ENCODE measurements at places on chromosomes 3 and 15. TPM values are rescaled to one million over a fixed set of nuclear protein-coding genes. Genes with fewer than 3 reads are reported as not detected.

The FANCD2OS gene
- not detected for polyA plus RNA-seq

The C3orf22 gene
- not detected for polyA plus RNA-seq

The CCR8 gene
- not detected for polyA plus RNA-seq

The RARRES1 gene
- 4.0 TPM for polyA plus RNA-seq

The CYP1A2 gene
- polyA plus RNA-seq, result 0.16 TPM

The TMEM41A gene
- 14.4 TPM for polyA plus RNA-seq

The CCDC54 gene
- 1.7 TPM for polyA plus RNA-seq

The ATP13A5 gene
- polyA plus RNA-seq, result 0.88 TPM

The GXYLT2 gene
- polyA plus RNA-seq, result 24.4 TPM

The LRRIQ4 gene
- polyA plus RNA-seq, result not detected

The SLC12A1 gene
- 0.34 TPM for polyA plus RNA-seq

The STX19 gene
- polyA plus RNA-seq, result 0.17 TPM

The RHCG gene
- 1.3 TPM for polyA plus RNA-seq

The CPN2 gene
- not detected for polyA plus RNA-seq

The DLL4 gene
- 11.3 TPM for polyA plus RNA-seq

The CEP97 gene
- 14.5 TPM for polyA plus RNA-seq

The TTLL3 gene
- polyA plus RNA-seq, result 53.1 TPM

The PLSCR5 gene
- polyA plus RNA-seq, result not detected

The FBXW12 gene
- polyA plus RNA-seq, result 0.11 TPM

The SEMA3F gene
- 10.9 TPM for polyA plus RNA-seq

The CGNL1 gene
- polyA plus RNA-seq, result 13.8 TPM
